ENCODE measurements at places on chromosomes 4 and X.

DNA sequence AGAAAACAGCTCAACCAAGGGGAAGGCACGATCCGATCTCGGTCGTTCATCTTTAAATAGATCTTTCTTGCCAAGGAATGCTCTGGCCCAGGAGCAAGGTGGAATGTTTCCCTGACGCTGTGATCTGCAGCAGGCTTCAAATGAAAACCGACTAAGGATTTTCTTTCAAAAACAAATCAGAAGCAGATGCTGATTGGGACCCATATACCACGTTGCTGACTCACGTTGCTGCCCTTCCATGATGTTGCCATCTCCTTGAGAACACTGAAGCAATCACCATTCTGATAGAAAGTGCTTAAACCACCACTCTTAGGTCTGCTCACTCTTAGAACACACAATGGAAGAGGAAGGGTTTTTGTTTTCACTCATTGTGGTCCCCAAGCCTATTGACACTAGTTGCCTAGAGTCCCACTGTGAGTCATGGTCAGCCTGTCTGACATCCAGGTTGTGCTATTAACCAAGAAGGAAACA, 26.1 kb downstream of the LAMTOR3 start:
- no peak overlapping the region for H3K27ac ChIP-seq
- H3K36me3 ChIP-seq = no peaks in the 10 kb centered on the region
- no peaks in the 10 kb centered on the region for H3K27me3 ChIP-seq

DNA sequence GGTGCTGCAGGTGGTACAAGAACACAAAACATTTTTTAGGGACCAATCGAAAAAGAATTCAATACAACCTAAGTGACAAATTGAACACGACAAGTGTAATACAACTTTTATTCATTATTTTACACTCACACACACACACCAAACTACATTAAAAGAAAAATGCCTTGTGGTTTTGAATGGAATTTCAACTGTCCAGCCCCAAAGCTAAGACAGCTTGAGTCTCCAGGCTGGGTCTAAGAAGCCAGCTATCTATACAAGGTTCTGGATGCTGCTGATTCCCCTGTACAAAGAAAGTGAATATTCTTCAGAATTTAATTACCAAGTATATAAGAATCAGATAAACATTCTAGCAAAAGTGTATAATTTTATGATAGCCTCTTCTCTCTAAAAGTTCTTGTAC, 118.2 kb downstream of the PPP3CA start:
- H3K4me1 ChIP-seq = no peaks in the 10 kb centered on the region
- H3K27me3 ChIP-seq = no peaks in the 10 kb centered on the region
- no peak overlapping the region for H3K4me3 ChIP-seq
- H3K27ac ChIP-seq = no peak overlapping the region

DNA sequence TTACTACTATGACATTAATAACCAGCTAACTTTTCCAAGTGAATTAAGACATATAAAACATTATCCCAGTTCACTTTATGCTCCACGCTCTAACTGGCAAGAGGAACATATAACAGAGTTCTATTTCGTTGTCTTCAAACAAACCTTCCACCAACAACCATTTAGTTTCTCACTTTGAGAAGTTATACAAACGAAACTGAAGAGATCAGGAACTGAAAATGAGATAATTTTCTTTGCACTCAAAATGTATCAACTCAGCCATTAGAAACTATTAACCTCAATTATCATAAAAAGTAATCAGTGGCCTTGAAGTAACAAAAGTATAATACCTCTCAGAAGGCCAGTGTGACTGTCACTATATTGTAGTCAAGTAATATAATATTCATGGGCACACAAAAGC, 70.1 kb downstream of the CHM start:
- H3K27me3 ChIP-seq = no peaks in the 10 kb centered on the region
- H3K4me3 ChIP-seq = no peak overlapping the region
- H3K36me3 ChIP-seq = no peaks in the 10 kb centered on the region

- peaks cover 4% of the 10 kb centered on the region for H3K36me3 ChIP-seq
- no peaks in the 10 kb centered on the region for H3K27me3 ChIP-seq
- H3K4me3 ChIP-seq = no peak overlapping the region
- H3K4me1 ChIP-seq = peaks cover 3% of the 10 kb centered on the region
Measured at GRCh38 chrX:13717700-13718472, 16.5 kb downstream of the TRAPPC2 start.

GRCh38 chr4:46956451-46956850, 36.9 kb downstream of the GABRA4 start:
- H3K4me3 ChIP-seq = no peak overlapping the region
- DNase-seq = no peak
- no peaks in the 10 kb centered on the region for H3K4me1 ChIP-seq
- no peaks in the 10 kb centered on the region for H3K36me3 ChIP-seq

GRCh38 chr4:33073811-33074210, 2353.6 kb downstream of the PCDH7 start:
- H3K4me1 ChIP-seq = no peaks in the 10 kb centered on the region
- DNase-seq = no peak
- H3K27me3 ChIP-seq = no peaks in the 10 kb centered on the region
- no peak overlapping the region for H3K4me3 ChIP-seq
- H3K36me3 ChIP-seq = no peaks in the 10 kb centered on the region

GRCh38 chrX:102491766-102492165, 20.2 kb upstream of the TCP11X2 start:
- no peaks in the 10 kb centered on the region for H3K4me1 ChIP-seq
- H3K4me3 ChIP-seq = no peak overlapping the region
- H3K27me3 ChIP-seq = no peaks in the 10 kb centered on the region
- H3K27ac ChIP-seq = no peak overlapping the region
- H3K36me3 ChIP-seq = no peaks in the 10 kb centered on the region

- no peaks in the 10 kb centered on the region for H3K36me3 ChIP-seq
- no peak overlapping the region for H3K4me3 ChIP-seq
- no peaks in the 10 kb centered on the region for H3K27me3 ChIP-seq
Measured at GRCh38 chr4:57220172-57220571, 110.0 kb upstream of the IGFBP7 start.

GRCh38 chr4:56512166-56512565, 6.6 kb downstream of the ARL9 start:
- H3K4me1 ChIP-seq = no peaks in the 10 kb centered on the region
- H3K36me3 ChIP-seq = no peaks in the 10 kb centered on the region
- H3K27ac ChIP-seq = no peak overlapping the region
- no peak for DNase-seq
- H3K4me3 ChIP-seq = no peak overlapping the region

DNA sequence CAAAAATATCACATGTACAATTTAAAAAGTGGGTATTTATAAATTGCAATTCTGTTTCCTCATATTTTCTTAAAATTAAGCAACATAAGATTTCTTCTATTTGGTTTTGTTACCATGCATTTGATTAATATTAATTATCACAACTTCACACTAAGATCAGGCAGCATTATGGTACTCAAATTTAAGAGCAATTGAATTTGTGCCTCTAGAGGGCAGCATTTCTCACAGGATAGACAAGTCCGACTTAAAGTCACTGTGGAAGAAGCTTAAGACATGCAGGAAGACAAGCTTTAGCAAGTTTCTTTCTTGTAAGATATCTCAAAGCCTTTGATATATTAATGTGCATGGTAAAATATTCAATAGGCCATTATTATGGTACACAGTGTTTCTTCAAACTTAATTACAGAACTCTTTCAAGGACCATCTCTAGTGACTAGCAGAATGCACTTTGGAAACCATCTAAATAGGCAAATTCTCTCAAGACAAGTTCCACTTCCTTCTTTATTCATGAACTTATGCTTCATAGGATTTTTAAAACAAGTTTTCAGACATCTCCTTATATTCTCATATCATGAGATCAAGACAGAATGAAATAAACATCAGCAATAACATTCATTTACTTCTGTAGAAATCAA, 35.0 kb downstream of the FBXW7 start:
- no peak overlapping the region for H3K27ac ChIP-seq
- no peaks in the 10 kb centered on the region for H3K27me3 ChIP-seq
- no peaks in the 10 kb centered on the region for H3K4me1 ChIP-seq
- H3K36me3 ChIP-seq = no peaks in the 10 kb centered on the region
- H3K4me3 ChIP-seq = no peak overlapping the region

DNA sequence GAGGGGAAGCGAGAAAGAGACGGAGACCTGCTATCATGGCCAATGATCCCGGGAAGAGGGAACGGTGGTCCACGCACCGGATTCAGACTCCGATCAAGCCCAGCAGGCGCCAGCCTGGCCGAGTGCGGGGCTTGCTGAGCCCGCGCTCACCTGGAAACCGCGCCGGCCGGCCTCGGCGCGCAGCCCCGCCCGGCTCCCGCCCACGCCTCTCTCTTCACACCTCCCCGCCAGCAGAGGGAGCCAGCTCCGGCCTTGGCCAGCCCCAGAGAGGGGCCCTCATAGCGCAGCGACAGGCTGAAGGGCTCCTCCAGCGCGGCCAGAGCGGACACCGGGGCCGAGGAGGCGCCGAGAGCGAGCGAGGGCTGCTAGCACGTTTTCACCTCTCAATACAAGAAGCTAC, 36.8 kb upstream of the SPANXN2 start:
- no peaks in the 10 kb centered on the region for H3K4me1 ChIP-seq
- DNase-seq = no peak
- H3K36me3 ChIP-seq = no peaks in the 10 kb centered on the region
- H3K27ac ChIP-seq = no peak overlapping the region
- no peak overlapping the region for H3K4me3 ChIP-seq

DNA sequence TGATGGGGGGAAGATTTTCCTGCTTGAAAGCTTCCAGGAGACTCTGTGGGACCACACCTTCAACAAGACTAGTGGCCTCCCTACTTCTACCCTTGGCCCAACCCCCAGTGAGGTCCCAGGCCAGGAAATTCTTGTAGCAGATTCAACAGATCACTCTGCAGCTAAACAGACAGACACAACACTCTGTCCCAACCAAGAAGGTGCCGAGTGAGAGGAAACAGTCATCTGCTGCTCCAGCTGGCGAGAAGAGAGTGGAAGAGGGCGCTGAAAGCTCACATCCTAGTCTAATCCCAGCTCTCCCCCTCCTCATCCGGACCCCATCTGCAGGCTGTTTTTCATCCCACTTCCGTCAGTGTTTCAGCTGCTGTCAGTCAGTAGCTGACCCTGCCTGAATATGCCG, 63.4 kb downstream of the CHRDL1 start:
- no peak for DNase-seq
- no peak overlapping the region for H3K4me3 ChIP-seq
- H3K27me3 ChIP-seq = no peaks in the 10 kb centered on the region
- H3K4me1 ChIP-seq = no peaks in the 10 kb centered on the region
- no peaks in the 10 kb centered on the region for H3K36me3 ChIP-seq
- H3K27ac ChIP-seq = no peak overlapping the region

DNA sequence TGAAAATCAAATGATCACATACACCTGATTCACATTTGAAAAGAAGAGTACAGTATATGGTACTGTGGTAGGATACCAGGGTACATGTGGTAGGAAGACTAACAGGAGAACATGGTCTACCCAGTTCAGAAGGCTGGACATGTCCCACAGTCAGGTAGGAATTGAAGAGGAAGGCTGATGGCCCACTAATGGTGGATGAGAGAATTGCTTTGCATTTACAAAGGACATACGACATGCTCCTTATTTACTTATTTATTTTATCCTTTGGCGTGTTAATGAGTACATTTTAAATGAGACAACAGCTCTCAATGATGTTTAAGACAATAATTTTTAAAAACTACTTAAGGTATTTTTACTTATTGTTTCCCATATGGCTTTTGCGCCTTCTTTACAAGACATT, 106.7 kb upstream of the BMP2K start:
- no peaks in the 10 kb centered on the region for H3K4me1 ChIP-seq
- no peaks in the 10 kb centered on the region for H3K36me3 ChIP-seq
- no peaks in the 10 kb centered on the region for H3K27me3 ChIP-seq
- H3K4me3 ChIP-seq = no peak overlapping the region
- DNase-seq = no peak

DNA sequence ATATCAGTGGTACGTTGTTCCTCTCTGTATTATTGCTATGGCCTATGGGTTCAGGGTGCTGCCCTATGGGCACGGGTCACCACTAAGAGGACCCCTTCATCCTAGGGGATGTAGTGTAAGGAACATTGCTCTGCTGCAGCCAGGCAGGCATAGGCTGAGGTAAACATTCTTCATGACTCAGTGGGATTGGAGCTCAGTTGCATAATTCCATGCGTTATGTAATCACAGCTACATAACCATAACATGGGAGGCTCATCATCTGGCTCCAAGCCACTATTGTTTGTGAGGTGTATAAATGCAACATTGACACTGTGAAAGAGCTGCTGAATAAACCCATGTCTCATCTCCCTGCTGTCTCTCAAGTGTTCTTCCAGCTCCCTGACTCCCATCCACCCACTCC, 375.2 kb downstream of the MAGEE1 start:
- no peak for DNase-seq
- no peak overlapping the region for H3K27ac ChIP-seq
- no peaks in the 10 kb centered on the region for H3K36me3 ChIP-seq
- no peaks in the 10 kb centered on the region for H3K27me3 ChIP-seq

DNA sequence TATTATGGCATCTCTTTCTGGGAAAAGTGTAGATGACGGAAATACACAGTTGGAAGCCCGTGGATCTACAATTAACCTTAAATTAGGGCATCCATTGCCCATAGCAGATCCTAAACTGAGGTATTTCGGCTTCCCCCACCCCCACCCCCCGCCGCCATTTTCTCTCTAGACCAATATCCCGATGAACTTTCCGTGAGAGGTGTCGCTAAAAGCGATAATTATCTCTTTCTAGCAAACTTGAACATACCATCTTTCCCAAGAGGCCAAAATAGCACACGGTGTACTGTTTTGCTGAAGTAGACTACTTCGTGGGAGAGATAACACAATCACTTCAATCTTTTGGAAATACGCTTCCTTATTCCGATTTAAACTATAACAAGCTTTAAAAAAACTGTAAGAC, 554 bp downstream of the KLHL15 start:
- peak overlapping the region; percentile 29 for H3K4me3 ChIP-seq
- H3K36me3 ChIP-seq = no peaks in the 10 kb centered on the region
- no peak for DNase-seq
- H3K27me3 ChIP-seq = no peaks in the 10 kb centered on the region
- no peaks in the 10 kb centered on the region for H3K4me1 ChIP-seq

DNA sequence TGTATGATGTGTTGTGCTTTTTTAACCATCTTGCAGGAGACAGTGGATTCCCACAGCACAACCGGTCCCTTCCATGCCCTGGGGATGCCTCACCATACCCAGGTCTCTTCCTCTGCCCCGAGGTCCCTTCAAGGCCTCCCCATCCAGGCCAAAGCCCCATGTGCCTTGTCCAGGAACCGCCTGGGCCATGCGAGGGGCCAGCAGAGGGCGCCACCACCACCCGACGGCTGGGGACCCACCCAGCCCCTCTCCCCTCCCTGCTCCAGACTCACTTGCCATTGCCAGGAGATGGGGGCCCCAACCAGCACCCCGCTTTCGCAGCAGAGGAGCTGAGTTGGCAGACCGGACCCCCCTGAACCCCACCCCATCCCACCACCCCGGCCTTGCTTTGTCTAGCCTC, 485.5 kb downstream of the TRAM1L1 start:
- H3K36me3 ChIP-seq = no peaks in the 10 kb centered on the region
- H3K4me1 ChIP-seq = no peaks in the 10 kb centered on the region
- no peak for DNase-seq
- no peak overlapping the region for H3K4me3 ChIP-seq
- H3K27me3 ChIP-seq = no peaks in the 10 kb centered on the region
- no peak overlapping the region for H3K27ac ChIP-seq

Data from aorta (tissue), 5 donors.